ENCODE measurements at places on chromosomes 11 and 22.

- no peak for DNase-seq
Measured at GRCh38 chr11:18332302-18332701, 9.9 kb downstream of the GTF2H1 start.

DNA sequence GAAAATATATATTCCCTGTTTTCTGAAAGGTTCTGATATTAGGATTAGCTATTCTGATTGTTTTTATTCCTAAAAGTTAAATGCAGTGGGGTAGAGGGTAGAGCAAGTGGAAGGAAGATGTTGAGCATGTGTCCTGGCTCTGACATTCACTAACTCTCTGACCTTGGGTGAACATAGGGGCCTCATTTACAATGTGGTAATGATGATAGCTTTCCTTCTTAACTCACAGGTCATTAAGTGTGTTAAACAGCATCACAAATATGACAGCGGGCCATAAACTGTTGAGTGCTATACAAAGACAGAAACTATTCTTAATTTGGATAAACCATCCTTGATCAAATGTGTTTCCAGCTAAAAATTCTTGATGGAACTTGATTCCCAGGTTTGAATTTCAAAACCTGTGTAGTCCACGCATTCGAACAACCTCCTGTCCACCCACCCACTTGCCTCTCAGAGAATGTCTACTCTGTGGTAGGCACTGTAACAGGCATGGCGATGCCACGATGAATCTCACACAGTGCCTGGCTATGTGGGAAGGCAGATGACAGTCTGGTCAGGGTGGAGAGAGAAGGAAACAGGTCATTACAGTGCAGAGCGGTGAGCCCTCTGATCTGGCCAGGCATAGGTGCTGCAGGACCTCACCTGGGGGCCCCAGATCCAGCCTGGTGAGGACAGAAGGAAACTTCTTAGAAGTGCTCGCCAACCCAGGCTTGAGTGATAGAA lies 19.3 kb upstream of the PEX26 start:
- DNase-seq, result no peak

GRCh38 chr11:92082652-92083051 lies 142.0 kb upstream of the FAT3 start:
- no peak for DNase-seq

DNA sequence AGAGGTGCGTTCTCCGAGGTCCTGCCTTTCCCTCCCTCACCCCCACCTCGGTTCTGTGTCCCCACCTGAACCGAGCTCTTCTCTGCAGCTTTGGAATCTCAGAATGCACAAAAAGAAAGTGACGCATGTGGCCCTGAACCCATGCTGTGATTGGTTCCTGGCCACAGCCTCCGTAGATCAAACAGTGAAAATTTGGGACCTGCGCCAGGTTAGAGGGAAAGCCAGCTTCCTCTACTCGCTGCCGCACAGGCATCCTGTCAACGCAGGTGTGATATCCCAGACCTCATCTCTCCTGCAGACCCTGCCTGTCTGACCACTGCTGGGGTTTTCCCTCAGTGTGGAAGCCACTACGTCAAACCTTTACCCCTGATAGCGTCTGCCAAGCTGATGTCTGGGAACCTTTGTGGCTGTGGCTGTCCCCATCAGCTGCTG lies 13.9 kb downstream of the ACP2 start:
- peak; percentile 38 for DNase-seq

DNA sequence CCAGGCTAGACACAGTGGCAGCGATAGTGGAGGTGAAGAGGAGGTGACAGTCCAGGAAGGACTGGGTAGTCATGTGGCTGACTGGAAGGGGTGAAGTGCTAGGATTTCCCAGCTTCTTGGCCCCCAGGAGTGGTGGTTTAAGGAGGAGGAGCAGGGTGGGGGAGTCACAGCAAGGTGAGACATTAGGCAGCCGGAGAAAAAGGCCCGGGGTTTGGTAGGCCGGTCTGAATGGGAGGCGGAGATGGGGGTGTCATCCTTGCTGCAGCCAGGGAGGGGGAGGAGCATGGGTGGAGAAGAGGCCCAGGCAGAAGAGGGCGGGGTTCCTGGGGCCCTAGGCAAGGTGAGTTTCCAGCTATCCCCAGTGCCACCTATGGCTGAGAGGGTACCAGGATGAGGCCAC lies 6.1 kb downstream of the SIPA1 start:
- DNase-seq, result no peak

DNA sequence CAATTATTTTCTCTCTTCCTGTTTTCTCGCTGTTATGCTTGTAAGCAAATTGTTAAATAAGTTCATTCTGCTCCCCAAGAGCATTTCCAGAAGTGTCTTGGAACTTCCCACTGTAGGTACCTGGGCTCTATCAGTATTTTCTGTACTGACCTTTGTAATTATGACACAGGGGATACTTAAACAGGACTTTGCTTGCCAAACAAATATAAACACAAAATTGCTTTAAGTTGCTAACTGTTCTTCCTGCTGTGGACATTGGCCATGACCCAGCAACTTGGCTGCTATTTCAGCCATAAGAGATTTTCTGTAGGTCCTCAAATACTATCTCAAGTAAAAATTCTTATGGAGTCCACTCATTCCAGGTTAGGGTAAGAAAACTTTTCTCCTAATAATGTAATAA lies 30.1 kb downstream of the SYT9 start:
- no peak for DNase-seq

- no peak for DNase-seq
Measured at GRCh38 chr11:721741-722345, 15.8 kb downstream of the EPS8L2 start.

DNA sequence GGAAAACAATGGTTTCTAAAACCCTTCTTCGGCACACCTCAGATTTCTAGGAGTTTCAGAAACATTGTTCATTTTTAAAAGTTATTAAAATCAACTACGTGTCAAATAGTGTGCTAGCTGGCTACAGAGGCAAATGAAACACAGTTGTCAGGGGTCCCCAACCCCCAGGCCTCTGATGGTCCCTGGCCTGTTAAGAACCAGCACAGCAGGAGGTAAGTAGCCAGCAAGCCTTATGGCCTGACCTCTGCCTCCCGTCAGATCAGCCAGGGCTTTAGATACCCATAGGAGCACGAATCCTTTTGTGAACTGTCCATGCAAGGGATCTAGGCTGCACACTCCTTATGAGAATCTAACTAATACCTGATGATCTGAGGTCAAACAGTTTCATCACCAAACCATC lies 648.2 kb downstream of the FAM181B start:
- no peak for DNase-seq

Measured in stimulated activated CD4-positive, alpha-beta T cell treated with anti-CD3 and anti-CD28 coated beads, Interleukin-1b, Interleukin-23, amount 100 ng/mL, for 1 hour (primary cell).